ENCODE measurements at places on chromosomes 12 and 14. TPM values are rescaled to one million over a fixed set of nuclear protein-coding genes. Genes with fewer than 3 reads are reported as not detected.

Gene ADAMTS20
- total RNA-seq: not detected

- DNase-seq: no peak
Observed at GRCh38 chr12:85833579-85833978, 2.6 kb downstream of the RASSF9 start.

DNA sequence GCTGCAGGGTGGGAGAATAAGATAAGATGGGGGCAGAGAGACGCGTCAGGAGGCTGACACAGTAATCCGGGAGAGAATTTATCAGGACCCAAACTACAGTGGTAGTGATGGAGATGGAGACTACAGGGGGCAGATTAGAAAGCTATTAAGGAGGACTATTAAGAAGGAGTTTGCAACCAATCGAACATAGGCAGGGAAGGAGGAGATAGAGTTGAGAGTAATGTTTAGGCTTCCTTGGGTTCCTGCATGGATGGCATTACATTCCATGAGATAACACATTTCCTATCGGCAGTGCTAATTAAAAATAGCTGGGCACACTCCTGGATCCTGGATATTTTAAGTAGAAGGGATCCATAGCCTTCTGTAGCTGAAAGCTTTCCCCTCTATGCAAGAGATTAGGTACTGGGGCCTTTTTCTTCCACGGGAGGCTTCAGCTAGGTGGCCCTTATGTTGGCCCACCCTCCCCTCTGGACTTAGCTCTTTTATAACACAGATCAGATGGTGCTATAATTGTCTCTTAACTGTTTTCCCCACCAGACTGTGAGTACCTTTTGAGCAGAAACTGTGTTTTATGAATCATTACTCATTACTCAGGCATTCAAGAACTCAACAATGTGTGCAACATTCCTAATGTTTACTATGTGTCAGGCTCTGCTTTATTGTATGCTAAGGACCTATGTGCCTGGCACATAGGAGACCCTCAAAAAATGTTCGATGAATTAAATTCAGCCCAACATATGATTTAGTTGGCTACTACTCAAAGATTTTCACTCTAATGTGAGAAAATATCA, 113.0 kb downstream of the RMST start:
- DNase-seq: no peak

Gene AQP5
- not detected for total RNA-seq

Gene CLEC2A
- not detected for total RNA-seq

Gene NRXN3
- 0.24 TPM for total RNA-seq

Gene KRT72
- total RNA-seq: not detected

Gene ANO4
- total RNA-seq: 1.1 TPM

GRCh38 chr12:14322403-14322802, 43.1 kb upstream of the ATF7IP start:
- DNase-seq: no peak

GRCh38 chr14:22535916-22536315, 53.1 kb downstream of the DAD1 start:
- no peak for DNase-seq

Gene TCP11L2
- 3.4 TPM for total RNA-seq

Gene DDX23
- total RNA-seq: 59.1 TPM

GRCh38 chr12:116323406-116324386, 46.2 kb upstream of the MED13L start:
- no peak for DNase-seq

Gene CNTN1
- not detected for total RNA-seq

Gene ZDHHC22
- not detected for total RNA-seq

GRCh38 chr14:31930493-31931240, 146.4 kb upstream of the ARHGAP5 start:
- no peak for DNase-seq

- no peak for DNase-seq
Observed at GRCh38 chr12:132181570-132182200, 37.4 kb downstream of the NOC4L start.

DNA sequence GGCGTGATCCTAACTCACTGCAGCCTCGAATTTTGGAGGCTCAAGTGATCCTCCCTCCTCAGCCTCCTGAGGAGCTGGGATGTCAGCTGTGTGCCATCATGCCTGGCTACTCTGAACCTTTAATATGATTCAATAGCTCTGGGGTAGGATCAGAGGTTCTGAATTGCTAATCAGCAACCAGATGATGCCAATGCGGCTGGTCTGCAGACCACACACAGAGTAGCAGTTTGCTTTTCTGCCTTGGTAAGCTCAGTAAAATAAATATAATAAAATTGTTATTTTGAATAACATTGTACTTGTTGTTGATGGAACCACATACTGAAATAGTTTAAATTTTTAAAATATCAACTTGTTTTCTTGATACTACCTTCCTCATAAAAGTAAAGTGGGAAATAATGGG, 86.6 kb downstream of the NTN4 start:
- DNase-seq: no peak

DNA sequence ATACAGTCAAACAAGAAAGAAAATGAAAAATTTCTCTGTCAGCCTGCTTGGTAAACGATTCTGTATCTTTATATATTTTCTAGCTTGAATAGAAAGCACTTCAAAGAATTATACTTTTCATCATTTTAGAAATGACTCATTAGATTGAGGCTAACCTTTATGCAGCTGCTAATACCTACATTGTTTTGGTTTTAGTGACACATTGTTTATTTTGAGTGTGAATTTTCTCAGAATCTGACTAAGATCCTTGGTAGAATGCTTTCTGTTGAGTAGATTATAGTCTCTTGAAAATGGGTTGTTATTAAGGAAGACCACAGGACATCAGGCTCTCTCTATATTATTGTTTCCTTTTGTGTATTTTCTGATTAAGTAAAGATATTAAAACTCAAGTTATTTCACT, at the start of gene PMCH:
Gene PMCH (minus strand): TSS at position 45 of the 400 bp plus-strand sequence. CDS start 63 bp downstream, outside the sequence.
- DNase-seq: peak; percentile 2

DNA sequence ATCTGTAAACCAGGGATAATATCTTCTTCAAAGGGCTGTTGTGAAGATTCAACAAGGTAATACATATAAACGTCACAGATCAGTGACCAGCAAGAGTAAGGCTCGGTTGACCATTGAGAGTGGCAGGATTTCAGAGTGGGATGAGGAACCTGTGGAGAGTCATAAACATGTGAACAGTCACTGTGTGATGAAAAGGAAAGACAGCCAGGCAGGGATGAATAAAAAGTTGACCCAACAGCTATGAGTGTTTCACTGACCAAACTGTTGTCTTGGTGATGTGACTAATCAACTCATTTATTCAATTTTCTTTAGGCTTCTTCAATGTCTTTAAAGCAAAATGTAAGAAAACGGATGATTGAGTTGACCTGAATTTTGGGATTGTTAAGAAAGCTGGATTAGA, 8.6 kb upstream of the FRMD6 start:
- peak; percentile 65 for DNase-seq

Gene CCDC177
- total RNA-seq: not detected

DNA sequence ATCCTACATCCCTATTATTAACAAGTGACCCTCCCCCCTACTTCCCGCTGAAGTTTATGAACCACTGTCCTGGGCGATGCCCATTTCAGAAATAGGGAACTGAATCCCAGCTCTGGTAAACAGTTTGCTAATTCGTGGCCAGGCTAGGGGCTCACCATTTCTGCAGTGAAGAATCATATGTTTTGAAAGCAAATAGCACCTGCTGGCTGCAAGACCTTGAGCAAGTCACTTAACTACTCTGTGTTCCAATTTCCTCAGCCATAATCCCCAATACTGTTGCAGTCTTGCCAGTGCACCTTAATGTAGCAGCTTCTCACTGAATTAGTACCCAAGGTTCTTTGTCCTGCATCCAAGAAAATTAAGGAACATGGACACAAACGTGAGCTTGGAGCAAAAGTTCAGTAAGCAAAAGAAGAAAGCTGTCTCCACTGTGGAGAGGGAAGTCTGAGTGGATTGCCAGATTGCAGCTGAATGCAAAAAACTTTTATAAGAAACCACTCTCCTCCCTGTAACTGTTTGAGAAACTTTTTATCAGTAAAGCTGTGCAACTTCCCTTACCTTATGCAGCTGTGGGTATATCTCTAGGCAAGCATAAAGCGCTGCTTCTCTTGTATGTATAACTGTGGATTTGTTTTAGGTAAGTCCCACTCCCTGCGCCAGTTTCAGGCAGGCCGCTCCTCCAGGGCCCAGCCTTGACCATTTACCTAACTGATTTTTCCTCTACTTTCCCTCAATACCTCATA, 824 bp downstream of the OAS1 start:
- DNase-seq: no peak

DNA sequence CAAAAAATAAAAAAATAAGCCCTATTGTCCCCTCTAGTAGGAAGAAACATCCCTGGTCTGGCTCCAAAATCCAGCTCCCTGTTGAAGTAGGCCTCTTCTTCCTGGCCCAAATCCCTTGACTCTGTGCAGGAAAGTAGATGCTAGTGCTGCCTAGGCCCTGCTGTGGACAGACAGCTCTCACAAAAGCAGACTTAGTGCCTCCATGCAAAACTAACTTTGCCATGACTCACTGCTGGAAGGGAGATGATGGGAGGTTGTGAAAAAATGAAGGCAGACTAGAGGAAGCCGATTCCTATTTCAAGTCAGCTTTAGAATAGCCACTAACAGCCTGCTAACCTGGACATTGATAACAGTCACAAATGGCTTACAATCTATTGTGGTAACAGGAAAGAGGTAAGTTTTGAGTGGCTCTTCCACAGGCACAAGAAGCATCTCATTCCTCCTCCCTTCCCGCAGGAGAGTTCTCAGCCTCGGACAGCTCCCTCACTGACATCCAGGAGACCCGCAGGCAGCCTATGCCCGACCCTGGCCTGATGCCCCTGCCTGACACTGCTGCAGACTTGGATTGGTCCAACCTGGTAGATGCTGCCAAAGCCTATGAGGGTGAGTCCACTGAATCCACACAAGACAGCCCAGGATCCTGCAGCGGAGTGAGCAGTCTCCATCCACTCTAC, 198.9 kb upstream of the RGS6 start:
- DNase-seq: no peak

DNA sequence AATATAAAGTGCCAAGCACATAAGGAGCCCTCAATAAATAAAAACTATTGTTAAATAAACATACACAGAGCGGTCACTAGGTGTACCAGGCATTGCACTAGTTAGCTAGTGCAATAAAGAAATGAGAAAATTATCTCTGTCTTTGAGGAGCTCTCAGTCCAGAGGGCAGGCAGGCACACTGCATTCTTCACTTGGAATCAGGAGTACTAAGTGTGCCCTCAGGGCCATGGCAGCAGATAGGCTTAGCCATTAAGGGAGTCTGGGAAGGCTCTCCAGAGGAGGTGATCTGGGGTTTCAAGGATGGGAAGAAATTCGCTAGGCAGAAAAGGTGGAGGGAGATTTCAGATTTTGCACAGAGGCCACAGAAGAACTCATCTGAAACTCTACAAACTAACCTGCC, 9.1 kb downstream of the ABCD4 start:
- no peak for DNase-seq

Gene AKAP6
- 3.0 TPM for total RNA-seq

DNA sequence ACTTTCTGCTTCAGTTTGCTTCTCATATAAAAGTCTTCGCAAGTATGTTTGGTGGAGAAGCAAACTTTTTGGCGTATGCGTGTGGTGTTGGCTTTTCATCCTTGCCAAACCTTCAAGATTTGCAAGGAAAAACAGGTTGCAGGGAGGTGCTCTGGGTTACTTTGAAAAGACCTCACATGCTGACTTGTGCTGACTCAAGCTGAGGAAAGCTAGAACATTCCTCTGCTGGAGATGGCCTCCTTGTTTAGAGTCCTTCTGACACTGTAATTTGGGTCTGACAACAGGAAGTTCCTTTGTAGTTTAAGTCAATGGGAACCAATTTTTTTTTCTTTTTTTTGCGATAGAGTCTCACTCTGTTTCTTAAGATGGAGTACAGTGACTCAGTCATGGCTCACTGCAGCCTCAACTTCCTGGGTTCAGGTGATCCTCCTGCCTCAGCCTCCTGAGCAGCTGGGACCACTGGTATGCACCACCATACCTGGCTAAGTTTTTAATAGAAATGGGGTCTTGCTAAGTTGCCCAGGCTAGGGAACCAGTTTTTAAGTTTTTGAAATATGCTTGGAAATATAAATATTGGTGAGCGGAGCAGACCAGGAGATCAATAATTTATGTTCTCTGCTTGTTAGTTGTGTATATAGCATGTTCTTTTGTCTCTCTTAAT, 2.6 kb upstream of the ACACB start:
- DNase-seq: no peak

DNA sequence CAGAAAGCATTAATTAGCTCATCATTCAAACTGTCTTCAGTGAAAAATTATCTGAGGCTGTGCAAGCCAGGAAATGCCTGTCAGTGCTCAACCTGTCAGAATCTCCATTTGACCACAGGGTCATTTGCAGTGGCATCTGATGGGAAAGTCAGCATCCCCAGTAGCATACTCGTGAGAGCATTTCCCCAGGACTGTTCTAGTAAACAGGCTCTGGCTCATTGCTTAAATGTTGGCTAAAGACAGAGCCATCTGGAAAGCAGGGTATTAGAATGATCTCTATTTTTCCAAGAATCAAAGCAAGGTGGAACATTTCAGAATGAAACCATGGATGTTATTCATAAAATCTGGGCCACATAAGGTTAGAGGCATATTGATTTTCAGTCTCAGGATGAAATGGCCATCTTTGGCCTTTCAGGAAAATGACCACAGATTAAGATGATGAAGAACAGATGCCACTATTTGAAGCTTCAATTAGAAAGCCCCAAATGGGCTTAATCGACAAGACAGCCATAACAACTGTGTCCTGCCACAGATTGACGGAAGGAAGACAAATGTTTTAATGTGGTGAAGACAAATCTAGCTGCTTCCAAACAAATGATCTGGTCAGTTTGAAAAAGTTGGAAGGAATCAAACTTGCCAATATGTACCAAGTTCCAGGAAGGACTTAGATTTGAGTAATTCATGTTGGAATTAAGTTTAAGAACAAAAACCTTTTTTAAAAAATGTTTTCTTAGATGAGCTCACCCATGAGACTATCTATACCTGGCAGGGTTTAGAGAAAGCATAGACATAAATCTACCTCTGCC, 94.0 kb upstream of the FAR2 start:
- no peak for DNase-seq

Gene TSPAN19
- total RNA-seq: not detected

GRCh38 chr12:14982991-14983390, 10.1 kb downstream of the PDE6H start:
- DNase-seq: no peak

DNA sequence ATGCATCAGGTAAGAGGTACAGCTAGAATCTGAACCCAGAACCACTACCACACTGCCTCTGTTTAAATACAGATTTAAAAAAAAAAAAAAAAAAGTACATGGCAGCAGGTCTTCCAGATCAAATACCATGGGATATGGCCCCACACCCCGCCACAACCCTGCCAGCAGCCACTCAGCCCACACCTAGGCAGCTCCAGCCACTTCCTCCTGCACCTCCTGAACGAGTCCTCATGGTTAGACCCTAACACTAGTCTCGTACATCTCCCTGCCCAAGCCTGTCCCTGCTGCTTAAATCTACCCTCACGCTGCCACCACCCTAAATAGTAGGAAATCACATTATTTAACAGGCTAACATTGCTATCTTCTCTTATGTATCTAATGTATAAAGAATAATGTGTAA, 12.6 kb downstream of the SETD3 start:
- no peak for DNase-seq

Gene GPR162
- 1.8 TPM for total RNA-seq

DNA sequence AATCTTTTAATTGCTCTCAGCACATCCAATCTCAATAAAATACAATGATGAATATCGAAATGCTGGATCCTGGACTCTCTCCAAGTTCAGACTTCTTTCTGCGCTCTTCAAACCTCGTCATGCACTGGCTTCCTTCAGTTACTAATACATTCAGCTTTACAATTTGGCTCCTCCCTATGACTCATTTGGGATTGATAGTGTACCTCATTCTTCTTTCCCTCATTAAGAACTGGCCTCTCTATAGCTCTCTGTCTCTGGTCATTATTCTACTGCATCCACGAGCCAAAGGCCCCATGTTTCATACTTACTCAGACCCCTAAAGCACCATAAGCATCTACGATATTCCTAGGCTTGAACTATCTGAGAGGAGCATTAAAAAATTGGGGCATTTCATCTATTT, 4.9 kb downstream of the TSPAN8 start:
- DNase-seq: no peak
